Right ventricle myocardium superior (tissue), 1 donor: ENCODE measurements at places on chromosomes 2 and 18. TPM values are rescaled to one million over a fixed set of nuclear protein-coding genes. Genes with fewer than 3 reads are reported as not detected.
A peak's percentile ranks its signal among the peaks of the same experiment; 100 is the strongest.

GRCh38 chr2:154228566-154229280 lies 357.0 kb downstream of the GALNT13 start:
- DNase-seq, result no peak

DNA sequence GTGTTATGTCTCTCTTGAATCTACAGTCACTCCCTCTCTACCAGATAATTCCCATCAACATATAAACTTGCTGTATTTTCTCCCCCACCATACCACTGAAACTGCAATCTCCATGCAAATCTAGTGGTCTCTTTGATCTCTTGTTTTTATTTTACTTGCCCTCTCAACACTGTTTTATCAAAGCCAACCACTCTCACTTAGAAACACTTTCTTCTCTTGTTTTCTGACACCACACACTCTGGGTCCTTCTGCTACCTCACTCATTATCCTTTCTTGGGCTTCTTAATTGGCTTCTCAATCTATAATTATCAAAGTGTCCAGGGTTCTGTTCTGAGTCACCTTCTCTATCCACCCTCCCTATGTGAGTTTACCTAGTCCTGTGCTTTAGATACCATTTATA lies 2.0 kb upstream of the MCFD2 start:
- DNase-seq, result no peak

DNA sequence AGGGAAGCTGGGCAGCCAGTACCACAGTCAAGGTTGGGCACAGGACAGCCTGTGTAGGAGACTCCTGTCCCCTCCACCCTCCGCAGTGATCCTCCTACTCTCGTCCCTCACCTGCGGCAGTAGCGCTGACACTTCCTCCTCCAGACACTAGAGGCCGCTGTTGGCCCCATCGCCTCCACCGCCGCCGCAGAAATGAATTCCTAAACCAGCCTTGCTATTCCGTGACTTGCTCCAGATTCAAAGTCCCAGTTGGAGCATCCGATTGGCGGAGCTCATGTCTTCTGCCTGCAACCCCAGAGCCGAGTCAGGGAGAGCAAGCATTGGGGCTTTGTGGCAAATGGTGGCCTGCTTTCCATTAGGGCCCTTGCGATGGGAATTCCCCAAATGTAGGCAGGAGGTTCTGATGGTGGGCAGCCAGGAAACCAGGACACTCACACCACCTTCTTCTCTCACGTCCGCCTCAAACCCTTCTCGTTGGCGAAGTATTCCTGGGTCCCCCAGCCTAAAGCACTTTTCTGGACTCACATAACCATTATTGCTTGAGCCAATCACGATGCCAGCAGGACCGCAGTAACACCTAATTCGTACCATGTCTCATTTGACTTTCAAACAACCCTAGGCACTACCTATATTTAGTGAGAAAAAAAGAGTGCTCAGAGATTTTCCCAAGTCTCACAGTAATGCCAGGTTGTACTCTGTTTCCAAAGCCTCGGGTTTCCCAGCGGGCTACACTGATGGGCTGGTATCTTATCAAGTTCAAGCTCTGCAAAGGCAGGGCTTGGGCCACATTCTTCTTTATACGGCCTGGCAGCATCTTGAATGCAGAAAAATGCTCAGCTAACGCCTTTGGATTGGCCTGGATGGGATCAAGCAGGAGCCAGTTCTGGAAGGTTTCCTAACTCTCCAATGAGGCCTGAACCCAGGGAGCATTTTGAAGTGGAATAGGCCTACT lies 1.2 kb upstream of the DNAJB2 start:
- DNase-seq, result peak; percentile 84

DNA sequence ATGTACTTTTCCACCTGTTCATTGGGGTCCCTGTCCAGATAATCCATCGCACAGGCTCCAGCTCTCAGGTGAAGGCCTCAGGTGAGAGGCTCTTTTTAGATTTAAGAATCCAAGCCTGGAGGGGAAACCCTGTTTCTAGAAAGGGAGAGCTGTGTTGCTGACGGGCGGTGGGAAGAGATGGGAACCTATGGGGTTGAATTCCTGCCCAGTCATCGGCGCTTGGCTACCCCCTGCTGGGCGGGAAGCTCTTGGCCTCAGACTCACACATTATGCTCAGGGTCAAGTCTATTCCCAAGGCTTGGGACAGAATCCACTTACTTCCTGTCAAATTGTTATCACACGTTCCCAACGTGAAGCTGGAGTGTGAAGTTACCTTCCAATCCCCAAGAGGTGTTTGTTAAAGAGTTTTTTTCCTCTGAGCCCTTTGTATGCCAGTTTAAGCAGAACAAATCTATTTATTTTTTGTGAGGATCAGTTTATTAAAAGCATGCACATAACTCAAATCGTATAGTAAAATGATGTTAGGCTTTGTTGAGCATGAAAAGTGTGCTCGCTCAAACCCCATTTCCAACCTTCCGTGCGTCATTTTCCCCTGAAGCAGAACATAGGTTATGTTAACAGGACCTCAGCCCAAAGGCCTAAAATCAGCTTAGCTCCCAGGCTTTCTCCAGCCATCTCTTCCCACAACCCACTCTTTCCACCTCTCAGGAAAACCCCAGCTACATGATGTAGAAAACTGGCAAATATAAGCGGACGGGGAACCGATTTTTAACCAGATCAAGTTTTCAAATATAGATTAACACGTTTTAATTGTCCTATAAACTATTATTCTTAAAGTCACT lies 181.7 kb upstream of the ETAA1 start:
- DNase-seq, result no peak

GRCh38 chr2:62178741-62179271 lies 17.1 kb upstream of the B3GNT2 start:
- DNase-seq, result no peak

GRCh38 chr2:11562011-11562410 lies 28.2 kb downstream of the GREB1 start:
- no peak for DNase-seq

GRCh38 chr2:144516981-144517865 lies 2.7 kb downstream of the ZEB2 start:
- peak; percentile 77 for DNase-seq

- DNase-seq, result no peak
Measured at GRCh38 chr2:129762386-129763189, 216.9 kb upstream of the RAB6C start.

GRCh38 chr2:168457190-168457895 lies 1.3 kb downstream of the CERS6 start:
- DNase-seq, result no peak

DNA sequence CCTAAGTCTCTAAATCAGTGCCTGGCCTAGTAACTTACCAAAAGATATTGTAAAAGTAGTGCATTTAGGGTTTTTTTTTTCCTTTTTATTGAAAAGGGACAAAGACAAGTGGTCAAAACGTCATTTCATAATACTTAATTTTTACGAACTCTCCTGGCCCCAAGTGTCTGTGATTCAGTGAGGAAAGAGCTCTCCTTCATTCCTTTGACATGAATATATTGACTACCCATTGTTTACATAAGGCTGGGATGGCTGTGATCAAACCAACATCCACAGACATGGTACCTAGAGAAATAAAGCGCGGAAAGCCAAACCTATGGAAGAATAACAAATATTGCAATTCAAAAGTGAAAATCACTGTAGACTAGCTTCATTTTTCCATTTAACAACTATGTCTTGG lies 198.4 kb downstream of the BABAM2 start:
- no peak for DNase-seq

DNA sequence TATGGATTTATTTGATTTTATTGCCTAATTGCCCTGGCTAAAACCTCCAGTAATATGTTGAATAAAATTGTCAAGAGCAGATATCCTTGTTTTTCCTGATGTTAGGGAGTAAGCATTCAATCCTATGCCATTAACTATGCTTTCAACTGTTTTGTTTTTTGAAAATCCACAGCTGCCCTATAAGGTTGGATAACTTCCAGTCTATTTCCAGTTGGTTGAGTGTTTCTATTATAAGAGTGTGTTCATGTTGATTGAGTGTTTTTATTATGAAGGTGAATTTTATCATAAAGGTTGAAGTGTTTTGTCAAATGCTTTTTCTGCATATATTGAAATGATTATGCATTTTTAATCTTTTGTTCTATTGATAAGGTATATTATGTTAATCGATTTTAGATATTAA lies 149.9 kb upstream of the SCN7A start:
- no peak for DNase-seq

DNA sequence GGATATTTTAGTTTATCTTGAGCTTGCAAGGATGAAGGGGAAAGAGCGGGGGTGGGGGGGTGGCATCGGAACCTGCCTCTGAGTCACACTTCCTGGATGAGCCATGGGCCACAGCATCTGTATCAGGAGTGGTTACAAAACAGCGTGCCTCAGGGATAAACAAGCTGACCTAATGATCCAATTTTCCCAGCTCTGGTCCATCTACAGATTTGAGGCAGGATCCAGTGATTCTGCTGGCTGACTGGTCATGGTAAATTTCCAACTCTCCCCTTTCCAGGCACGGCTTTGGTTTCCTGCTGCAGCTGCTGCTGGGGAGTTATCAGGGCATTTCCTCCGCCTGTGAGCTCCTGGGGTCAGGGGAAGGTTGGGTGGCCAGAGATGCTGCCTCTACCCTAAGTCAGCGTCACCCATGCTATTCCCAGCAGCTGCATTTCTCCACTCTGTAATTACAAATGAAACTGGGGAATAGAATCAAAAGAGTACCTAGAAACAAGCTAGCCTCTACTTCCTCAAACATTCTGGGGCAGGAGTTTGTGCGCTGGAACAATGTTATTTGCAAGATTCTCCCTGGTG lies 4.7 kb upstream of the HPCAL1 start:
- no peak for DNase-seq

DNA sequence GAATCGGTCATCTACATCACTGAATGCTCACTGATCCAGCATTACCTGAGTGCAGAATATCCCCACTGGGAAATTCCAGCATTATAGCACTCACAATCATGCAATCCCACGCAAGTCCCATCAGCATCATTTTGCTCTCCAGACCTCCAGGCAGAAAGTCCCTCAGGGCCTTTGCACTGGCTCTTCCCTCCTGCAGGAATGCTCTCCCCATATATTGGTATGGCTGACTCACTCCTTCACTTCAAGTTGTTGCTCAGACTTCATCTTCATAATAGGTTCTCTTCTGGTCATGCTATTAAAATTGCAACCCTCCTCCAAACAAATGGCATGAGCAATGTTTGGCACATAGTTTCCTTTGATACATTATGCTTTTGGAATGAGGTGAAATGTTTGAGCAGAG lies 64.7 kb upstream of the CELF4 start:
- no peak for DNase-seq

Gene RNU2-63P
- total RNA-seq, result not detected

Gene IL18RAP
- 0.30 TPM for total RNA-seq

Gene THSD7B
- total RNA-seq, result 0.59 TPM

Gene EGR4
- total RNA-seq, result not detected

Gene CNDP1
- total RNA-seq, result not detected

Gene SH3RF3
- total RNA-seq, result 6.6 TPM

Gene DLX2
- total RNA-seq, result not detected
